ENCODE measurements at places on chromosomes 1 and 21.

GRCh38 chr1:154669464-154670282, 61.7 kb upstream of the ADAR start:
- DNase-seq = peak; percentile 59

GRCh38 chr1:162218975-162219374, 149.5 kb downstream of the NOS1AP start:
- no peak for DNase-seq

DNA sequence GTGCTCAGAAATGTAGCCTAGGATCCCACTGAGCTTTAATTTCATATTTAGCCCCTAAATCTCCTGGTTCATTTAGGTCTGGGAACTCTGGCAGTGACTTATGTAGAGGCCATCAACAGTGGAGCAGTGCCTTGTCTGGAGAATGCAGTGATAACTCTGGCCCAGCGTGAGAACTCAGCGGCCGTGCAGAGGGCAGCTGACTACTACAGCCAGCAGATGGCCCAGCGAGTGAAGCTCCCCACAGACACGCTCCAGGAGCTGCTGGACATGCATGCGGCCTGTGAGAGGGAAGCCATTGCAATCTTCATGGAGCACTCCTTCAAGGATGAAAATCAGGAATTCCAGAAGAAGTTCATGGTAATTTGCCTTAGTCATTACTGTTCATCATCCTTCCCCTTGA, 17.8 kb downstream of the GBP6 start:
- no peak for DNase-seq

DNA sequence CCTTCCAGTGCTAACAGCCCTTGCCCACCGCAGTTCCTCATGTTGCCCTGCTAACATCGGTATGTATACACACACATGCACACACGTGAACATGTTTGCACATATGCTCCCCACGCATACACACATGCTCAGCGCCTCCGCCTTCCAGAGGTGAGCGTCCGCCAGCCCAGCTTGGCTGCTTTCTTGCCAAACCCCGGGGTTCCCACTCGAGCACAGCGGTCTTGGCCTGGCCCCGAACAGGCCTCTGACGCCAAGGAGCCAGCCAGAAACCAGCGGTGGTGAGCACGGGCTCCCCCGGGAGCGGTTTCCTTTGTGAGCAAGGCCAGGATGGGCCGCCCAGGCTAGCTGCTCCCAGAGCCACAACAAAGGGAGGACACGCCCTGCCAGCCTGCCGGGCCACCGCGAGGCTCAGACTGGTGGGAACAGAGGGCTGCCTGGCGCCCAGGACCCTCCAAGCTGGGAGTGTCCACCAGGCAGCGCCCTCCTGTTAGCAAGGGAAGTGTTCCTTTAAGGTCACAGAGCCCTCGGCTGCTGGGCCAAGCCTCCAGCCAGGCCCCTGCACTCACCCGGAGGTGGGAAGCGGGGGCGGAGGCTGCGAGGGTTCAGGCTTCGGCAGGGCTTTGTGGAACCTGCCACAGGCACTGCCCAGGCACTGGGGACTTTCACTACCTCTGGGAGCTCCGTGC, 65.4 kb downstream of the ALPL start:
- DNase-seq = no peak

DNA sequence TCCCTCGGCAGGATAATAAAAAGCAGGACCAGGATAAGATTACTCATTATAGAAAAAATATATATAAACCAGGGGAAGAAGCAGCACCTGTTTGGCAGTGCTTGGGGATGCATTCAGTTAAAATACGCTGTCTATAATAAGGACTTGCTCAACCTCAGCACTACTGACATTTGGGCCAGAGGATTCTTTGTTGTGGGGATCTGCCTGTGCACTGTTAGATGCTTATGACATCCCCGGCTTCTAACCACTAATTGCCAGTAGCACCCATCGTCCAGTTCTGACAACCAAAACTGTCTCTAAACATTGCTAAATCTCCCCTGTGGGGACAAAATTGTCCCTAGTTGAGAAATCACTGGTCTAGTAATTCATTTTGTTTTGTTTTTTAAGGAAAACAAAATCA, 242.1 kb downstream of the SLC45A1 start:
- no peak for DNase-seq

DNA sequence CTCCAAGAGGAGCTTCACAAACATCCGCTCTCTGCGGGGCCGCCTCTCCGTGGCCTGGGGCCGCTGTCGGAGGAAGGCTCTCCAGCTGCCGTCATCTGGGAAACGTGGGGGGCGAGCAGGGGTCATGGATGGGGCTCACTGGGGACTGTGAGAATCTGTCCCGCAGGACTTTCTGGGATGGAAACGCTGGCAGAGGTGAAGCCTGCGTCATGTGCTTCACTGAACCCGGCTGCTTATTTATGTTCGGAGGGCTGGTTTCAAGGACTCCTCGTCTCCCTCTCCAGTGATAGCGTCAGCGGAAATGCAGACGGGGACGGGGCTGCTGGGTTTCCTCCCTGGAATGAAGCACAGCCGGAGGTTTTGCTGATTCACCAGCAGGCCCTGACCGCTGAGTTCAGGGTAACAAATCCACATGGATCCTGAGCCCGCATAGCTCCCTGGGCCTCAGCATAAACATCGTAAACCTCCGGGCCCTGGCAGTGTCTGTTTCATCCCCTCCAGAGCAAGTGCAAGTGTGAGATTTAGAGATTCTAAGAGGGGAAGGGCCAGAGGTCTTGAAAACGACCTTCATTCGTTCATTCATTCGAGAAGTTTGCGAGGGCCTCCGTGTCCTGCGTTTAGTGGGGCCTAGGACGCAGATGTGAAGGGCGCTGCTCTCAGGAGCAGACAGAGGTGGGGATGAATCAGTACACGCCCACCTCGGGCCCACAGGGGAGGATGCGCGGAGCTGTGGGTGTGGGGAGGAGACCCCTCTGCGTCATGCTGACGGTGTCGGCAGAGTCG, 7.0 kb upstream of the POFUT2 start:
- no peak for DNase-seq

- DNase-seq = no peak
Observed at GRCh38 chr1:26012864-26013263, 8.7 kb upstream of the EXTL1 start.

GRCh38 chr1:6580593-6581409, 1.0 kb downstream of the ZBTB48 start:
- DNase-seq = no peak

DNA sequence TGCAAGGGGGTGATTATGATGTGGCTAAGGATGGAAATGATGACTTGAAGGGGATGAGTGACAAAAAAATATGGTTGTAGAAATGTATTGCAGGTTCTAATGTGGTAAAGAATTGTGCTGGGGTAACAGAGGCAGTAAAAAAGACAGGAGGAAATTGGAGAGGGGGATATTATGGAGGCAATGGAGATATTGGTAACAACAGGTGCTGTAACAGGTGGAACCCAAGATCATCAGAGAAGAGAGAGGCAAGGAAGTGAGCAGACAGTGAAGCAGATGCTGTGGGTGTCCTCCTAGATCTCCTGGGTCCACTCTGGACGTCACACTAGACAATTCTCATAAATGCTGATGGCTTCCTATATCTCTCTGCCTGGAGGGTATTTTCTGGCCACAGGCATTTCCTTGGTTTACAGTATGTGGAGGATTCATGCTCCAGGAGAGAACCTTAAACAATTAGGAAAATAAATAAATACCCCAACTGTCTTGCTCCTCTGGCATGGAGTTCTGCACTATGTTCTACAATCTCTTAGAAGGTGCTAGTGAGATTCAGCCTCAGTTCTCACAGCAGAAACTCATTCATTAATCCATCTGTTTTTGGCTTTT, 620.3 kb upstream of the PLXNA2 start:
- DNase-seq = no peak

DNA sequence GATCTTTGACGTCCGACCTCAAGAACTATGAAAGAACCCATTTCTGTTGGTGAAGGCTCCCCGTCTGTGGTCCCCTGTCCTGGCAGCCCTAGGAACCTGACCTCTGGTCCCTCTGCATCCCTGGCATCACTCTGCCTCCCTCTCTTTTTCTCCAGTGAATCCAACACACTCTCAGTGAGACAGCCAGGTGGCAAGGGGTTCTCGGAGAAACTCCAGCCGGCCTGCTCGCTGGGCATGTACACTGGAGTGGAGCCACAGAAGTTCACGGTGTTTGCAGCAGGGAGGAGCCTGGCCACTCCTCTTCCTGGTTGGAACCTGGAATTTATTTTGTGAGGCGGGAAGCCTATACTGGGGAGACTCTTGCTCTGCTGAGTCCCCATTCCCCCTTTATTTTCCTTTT, 230.2 kb upstream of the AJAP1 start:
- DNase-seq = no peak

DNA sequence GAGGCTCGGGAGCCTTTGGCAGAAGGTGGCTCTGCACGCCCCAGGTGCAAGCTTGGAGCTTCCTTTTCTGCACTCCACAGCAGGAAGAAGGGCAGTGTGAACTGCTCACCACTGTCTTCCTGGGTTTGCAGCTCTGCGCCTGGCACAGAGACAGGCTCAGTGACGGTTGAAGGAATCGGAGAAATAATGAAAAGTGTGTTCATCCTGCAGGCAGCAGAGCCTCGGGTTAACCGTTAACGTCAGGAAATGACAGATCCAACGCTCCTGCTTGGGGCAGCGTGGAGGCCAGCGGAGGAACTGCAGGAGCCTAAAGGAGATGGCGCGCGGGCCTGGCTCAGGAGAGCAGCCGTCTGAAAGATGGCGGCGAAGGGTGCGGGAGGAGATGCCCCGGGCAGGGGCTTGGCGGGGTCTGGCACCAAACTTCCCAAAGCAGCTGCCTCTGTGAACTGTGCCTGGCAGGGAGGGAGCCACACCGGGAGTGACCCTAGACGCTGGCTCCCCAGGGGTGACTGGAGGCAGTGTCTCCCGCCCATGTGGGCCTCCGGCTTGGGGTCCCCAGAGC, 10.9 kb upstream of the SAMD11 start:
- DNase-seq = no peak

- DNase-seq = no peak
Observed at GRCh38 chr21:15874615-15875014, 144.8 kb downstream of the USP25 start.

DNA sequence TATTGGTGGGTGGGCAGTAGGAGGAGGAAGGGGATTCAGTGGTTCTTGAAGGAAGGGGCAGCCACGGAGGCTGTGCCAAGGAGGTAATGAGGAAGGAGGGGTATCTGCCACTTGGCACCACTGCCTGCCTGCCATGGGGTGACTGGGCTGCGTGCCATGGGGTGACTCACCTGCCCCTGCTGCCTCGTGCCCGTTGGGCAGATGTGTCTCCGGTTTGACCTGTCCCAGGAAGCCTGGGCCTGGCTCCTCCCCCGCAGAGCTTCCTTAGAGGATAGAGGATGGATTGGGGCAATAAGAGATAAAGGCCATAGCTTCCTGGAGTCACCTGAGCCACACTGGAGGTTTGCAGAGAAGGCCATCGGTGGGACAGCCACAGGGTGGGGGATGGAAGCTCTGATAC, 1.7 kb downstream of the PADI3 start:
- DNase-seq = no peak

- no peak for DNase-seq
Observed at GRCh38 chr1:29343476-29343875, 107.2 kb downstream of the PTPRU start.

GRCh38 chr1:246705368-246705767, 18.8 kb upstream of the SCCPDH start:
- DNase-seq = no peak

GRCh38 chr1:201309416-201309815, 26.1 kb downstream of the PKP1 start:
- no peak for DNase-seq

GRCh38 chr1:101278238-101278637, 41.4 kb downstream of the S1PR1 start:
- no peak for DNase-seq

- no peak for DNase-seq
Observed at GRCh38 chr1:143699115-143699514, 272.7 kb downstream of the FAM72C start.

- no peak for DNase-seq
Observed at GRCh38 chr1:5704561-5705514, 287.4 kb downstream of the NPHP4 start.

DNA sequence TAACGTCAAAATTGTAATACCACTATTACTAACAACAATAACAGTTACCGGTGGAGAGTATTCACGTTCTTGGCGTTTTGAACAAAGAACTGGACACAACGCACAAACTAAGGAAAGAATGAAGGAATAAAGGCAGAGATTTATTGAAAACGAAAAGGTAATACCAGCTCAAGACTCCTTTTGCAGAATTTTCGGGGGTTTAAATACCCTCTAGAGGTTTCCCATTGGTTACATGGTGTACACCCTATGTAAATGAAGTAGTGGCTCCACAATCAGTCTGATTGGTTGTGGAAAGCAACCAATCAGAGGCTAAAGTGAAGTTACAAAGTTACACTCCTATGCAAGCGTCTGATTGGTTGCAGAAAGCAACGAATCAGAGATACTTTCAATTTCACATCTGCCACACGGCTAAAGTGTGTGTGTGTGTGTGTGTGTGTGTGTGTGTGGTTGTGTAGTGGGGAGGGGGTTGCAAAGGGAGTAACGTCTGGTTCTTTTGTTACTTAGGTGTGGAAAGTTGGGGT, 1.1 kb upstream of the GTF2B start:
- no peak for DNase-seq

DNA sequence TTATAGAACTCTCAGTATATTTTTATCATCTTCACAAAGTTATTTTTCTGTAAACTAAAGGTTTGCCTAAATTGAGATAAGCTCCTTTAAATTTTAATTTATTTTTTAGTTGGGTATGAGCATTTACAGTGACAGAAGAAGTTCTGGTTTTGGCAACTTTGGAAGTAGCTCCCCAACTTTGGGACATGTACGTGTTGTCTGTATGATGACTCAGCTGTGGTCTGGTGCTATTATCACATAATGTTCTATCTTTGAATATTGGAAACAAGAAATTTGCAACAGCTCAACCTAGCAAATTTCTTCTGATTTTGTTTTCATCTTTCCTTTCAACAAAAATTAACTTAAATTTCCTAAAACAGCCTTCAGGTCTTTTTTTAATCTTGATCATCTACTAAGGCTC, 46.6 kb upstream of the C1orf105 start:
- no peak for DNase-seq

- no peak for DNase-seq
Observed at GRCh38 chr1:97632776-97633175, 288.1 kb downstream of the DPYD start.
